Chondrocyte (in vitro differentiated cells): ENCODE measurements at places on chromosomes 11 and 22. TPM values are rescaled to one million over a fixed set of nuclear protein-coding genes. Genes with fewer than 3 reads are reported as not detected.

The DNAJB13 gene
- not detected in 3 replicates for total RNA-seq

The KIF18A gene
- total RNA-seq, result 2.6 to 3.0 TPM (median 2.9 TPM) in 3 replicates

The OR8G1 gene
- not detected in 3 replicates for total RNA-seq

The PATE4 gene
- not detected in 3 replicates for total RNA-seq

DNA sequence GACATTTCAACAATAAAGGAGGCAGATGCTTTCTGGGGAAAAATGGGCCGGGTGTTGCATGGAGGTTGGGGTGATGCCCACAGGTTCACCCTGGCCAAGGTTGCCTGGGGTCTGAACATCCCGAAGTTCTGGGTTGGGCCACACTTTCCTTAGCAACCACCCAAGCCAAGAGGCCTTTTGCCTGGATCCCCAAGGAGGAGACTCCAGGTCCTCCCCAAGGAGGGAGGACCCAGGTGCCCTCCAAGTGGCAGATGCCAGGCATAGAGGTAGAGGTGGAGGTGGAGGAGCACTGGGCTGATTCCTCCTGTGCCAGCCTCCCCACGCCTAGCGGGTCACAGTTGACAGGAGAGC lies 1.2 kb downstream of the CYB5R3 start:
- peak overlapping the region; percentile 98 for H3K27ac ChIP-seq
- peak overlapping the region; percentile 95 for H3K4me3 ChIP-seq
- H3K4me1 ChIP-seq, result peaks cover 55% of the 10 kb centered on the region
- no peaks in the 10 kb centered on the region for H3K27me3 ChIP-seq
- H3K36me3 ChIP-seq, result no peaks in the 10 kb centered on the region

- no peak for DNase-seq
- H3K27me3 ChIP-seq, result no peaks in the 10 kb centered on the region
- no peak overlapping the region for H3K4me3 ChIP-seq
- H3K27ac ChIP-seq, result no peak overlapping the region
- peaks cover 48% of the 10 kb centered on the region for H3K36me3 ChIP-seq
- H3K4me1 ChIP-seq, result no peaks in the 10 kb centered on the region
These were observed 19.7 kb downstream of the CTR9 start for GRCh38 chr11:10770626-10771254.

DNA sequence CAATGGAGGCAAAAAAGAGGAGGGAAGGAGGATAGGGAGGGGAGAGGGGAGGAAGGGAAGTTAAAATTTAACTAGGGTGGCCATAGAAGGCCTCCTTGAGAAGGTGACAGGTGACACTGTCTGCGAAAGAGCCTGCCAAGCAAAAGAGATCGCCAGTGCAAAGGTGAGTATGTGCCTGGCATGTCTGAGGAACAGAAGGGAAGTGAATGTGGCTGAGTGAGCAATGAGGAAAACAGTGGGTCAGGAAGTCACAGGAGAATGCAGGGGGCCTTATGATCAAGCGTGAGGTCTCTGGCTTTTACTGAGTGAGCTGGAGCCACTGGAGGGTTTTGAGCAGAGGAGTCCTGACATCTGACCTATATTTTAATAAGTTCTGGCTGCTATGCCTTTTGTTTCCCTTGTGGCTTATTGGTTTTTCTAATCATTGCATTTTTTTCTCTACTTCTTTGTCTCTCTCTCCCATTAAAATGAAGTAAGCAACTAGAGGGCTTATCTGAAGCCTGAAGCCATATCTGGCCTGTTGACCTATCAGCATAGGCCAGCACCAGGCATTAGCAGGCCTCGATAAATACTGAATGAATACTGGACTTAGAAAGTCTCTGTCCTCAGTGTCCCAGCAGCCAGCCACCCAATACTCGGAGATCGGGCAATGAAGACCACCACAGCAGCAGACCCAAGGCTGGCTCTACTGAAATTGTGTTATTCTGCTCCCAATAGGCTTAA lies 5.6 kb downstream of the AP1B1 start:
- peaks cover 27% of the 10 kb centered on the region for H3K4me1 ChIP-seq
- no peak for DNase-seq
- peaks cover 1% of the 10 kb centered on the region for H3K36me3 ChIP-seq
- no peak overlapping the region for H3K27ac ChIP-seq
- no peaks in the 10 kb centered on the region for H3K27me3 ChIP-seq
- H3K4me3 ChIP-seq, result no peak overlapping the region

GRCh38 chr22:32644252-32645100 lies 157.0 kb upstream of the TIMP3 start:
- H3K36me3 ChIP-seq, result peaks cover 3% of the 10 kb centered on the region
- peak overlapping the region; percentile 77 for H3K27ac ChIP-seq
- no peak overlapping the region for H3K4me3 ChIP-seq
- no peaks in the 10 kb centered on the region for H3K27me3 ChIP-seq

GRCh38 chr11:33195462-33196173 lies 34.3 kb upstream of the CSTF3 start:
- no peak overlapping the region for H3K27ac ChIP-seq
- DNase-seq, result no peak
- H3K4me1 ChIP-seq, result peaks cover 12% of the 10 kb centered on the region

GRCh38 chr22:27068121-27068520 lies 410.7 kb downstream of the MIAT start:
- H3K4me1 ChIP-seq, result peaks cover 7% of the 10 kb centered on the region
- DNase-seq, result no peak

DNA sequence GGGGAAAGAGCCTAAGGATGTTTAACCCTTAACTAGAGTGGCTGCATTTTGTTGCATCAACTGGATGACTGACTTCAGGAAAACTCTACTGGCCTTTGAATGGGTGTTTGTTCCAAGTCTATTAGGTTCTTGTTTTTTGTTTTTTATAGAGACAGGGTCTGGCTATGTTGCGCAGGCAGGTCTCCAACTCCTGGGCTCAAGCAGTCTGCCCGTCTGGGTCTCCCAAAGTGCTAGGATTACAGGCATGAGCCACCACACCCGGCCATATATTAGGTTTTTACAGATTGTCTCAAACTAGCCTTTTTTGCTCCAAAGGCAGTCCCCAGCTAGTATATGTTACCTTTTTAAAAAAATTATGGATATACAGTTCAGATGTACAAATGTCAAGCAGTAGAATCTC lies 1.1 kb downstream of the SMARCB1 start:
- H3K4me1 ChIP-seq, result peaks cover 51% of the 10 kb centered on the region
- DNase-seq, result no peak
- peaks cover 2% of the 10 kb centered on the region for H3K36me3 ChIP-seq
- H3K27ac ChIP-seq, result peak overlapping the region; percentile 88
- no peaks in the 10 kb centered on the region for H3K27me3 ChIP-seq
- peak overlapping the region; percentile 83 for H3K4me3 ChIP-seq

DNA sequence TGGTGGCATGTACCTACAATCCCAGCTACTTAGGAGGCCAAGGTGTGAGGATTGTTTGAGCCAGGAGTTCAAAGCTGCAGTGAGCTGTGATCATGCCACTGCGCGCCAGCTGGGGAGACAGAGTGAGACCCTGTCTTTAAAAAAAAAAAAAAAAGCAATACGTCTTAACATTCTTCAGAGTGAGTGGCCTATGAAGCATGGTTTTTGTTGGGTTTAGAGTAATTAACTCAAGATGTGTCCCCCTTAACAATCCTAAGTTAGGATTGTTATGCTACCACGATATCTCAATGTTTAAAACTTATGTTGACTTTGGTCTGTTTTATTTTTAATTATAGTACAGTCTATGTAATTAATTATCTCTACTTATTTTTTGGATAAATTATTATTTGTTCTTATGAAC lies 156.1 kb downstream of the HIPK3 start:
- H3K4me3 ChIP-seq, result no peak overlapping the region
- no peak for DNase-seq
- H3K4me1 ChIP-seq, result no peaks in the 10 kb centered on the region
- peaks cover 1% of the 10 kb centered on the region for H3K36me3 ChIP-seq
- no peak overlapping the region for H3K27ac ChIP-seq
